ENCODE measurements at places on chromosomes 4 and X.
A peak's percentile ranks its signal among the peaks of the same experiment; 100 is the strongest.

DNA sequence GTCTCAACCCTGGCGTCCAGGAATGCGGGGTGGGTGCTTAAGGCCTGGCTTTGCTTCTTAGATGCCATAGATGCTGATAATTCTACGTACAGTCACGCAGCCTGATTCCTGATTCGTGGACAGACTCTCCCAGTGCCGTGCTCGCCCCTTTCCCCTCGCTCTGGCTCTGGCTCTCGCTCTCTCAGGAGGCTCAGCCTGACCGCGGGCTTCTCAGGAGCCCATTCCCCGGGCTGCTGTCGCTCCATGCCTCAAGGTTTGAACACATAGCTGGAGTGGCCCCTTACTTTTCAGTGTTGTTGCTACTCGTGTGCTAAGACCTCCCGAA, 59.2 kb upstream of the ZC4H2 start:
- peak; percentile 13 for DNase-seq

DNA sequence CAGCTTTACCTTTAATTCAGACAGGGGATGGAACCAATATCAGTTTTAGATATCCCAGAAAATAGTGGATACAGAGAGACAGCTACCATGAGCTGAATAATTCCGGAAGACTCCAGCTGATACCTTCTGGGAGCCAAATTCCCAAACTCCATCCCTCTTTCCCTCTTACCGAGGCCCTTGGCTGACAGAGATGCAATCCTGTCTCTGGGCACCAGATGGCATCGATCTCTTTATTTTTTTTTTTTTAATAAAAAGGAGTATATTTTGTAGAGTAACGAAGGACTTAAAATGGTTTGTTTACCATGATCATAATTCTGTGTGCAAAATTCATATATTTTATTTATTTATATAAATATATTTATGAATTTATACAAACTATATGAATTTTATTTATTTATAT, 31.0 kb downstream of the RAB40A start:
- DNase-seq: no peak

DNA sequence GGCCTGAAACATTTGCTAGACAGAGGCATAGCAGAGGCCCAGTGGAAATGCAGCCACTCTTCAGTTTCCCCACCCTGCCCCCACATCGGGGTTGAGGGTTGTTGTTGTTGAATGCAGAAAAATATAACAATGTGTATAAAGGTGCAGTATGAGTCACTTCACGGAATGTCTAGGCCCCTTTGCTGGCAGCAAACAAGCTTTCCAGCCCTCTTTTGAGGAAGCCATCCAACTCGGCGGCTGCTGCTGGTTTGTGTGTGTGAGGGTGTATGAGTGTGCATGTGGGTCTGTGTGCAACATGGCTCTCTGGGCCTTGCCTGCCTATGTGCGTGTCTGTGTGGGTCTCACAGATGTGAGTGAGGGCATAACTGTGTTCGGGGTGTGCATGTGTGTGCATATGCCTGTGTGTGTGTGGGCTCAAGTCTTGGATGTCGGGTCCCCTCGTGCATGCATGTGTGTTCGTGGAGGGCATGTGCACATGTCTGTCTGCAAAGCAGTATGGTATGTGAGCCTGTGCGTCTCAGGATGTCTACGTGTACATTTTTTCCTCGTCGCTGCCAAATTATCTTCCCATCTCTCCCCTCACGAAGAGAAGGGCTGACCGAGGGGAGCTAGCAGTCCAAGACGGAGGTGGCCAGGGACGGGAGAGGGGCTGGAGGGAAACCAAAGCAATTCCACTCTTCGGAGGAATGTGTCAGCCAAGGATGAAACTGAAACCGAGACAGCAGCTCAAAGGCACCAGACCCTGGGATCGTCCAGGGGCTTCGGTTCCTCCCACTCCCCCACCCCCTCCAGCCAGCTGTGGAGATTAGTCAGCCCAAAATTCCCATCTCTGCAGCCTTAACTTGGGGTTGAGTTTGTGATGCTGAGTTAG, 8.4 kb upstream of the ELF4 start:
- DNase-seq: no peak

- DNase-seq: no peak
Observed at GRCh38 chr4:48556268-48556667, 66.2 kb downstream of the ZAR1 start.

GRCh38 chrX:33831211-33831610, 300.9 kb downstream of the FAM47A start:
- no peak for DNase-seq

DNA sequence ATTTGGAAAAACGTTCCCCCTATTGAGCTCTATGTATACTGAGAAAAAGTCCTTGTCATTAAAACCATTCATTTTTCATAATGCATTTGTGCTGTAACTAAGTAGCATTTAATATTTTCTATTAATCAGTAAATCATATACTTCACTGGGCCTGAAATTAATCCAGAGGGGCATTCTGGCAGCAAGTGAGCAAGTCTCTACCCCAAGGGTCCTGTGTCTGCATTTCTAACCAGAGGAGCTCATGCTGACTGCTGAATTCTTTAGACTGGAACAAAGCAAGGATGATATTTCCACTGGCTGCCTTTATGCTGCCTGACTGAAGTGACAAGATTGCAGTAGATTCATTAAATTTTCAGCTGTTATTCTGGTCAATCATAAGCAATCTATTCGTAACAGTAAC, 246.5 kb downstream of the SLITRK2 start:
- DNase-seq: no peak

GRCh38 chr4:83013902-83014301, 3.3 kb upstream of the LIN54 start:
- DNase-seq: no peak

DNA sequence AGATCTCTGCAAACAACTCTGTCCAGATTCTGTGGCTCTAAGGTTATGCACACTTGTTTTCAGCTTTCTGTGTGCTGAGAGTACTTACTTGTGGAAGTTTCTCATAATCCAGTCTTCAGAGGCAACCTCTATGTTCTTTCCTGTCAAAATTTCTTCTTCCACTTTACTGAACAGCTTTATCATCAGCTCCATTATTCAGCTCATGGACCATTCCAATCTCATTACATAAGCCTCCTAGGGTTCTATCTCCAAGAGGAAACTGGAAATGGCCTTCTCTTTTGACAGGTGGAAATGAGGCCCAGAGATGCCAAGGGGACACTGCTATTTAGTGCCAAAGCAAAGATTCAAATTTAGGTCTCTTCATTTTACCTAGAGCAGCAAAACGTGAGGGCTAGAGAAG, 61.3 kb downstream of the CHRDL1 start:
- DNase-seq: no peak

- DNase-seq: no peak
Observed at GRCh38 chr4:152992027-152992426, 55.9 kb downstream of the FHDC1 start.

GRCh38 chr4:10582059-10582686, 102.4 kb downstream of the CLNK start:
- DNase-seq: no peak

DNA sequence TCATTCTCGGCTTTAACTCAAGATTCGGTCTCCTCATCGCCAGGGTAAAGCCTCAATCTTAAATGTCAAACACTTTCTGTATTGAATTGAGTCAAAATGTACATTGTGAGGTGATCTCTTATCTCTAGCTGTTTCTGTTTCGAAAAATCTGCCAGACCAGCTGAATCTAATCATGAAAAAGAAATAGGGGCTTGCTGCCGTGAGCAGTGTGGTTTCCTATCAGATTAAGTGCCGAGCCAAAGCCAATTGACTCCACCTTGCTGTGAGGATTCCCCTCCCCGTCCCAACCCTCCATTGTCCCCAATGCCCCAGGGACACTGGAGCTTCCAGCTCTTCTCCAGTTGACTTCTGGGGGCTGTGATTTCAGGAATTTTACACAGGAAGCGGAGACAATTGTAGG, 12.5 kb upstream of the CRLF2 start:
- DNase-seq: no peak

GRCh38 chr4:23717528-23718248, 172.2 kb downstream of the PPARGC1A start:
- DNase-seq: no peak
